Spleen (tissue), 13 donors: ENCODE measurements at places on chromosomes 1 and 21. TPM values are rescaled to one million over a fixed set of nuclear protein-coding genes. Genes with fewer than 3 reads are reported as not detected.

ADORA1 gene
- total RNA-seq: 4.2 TPM

LAMC2 gene
- total RNA-seq: 1.4 TPM

WLS gene
- 55.5 TPM for total RNA-seq

GABRD gene
- total RNA-seq: 1.1 TPM

DNA sequence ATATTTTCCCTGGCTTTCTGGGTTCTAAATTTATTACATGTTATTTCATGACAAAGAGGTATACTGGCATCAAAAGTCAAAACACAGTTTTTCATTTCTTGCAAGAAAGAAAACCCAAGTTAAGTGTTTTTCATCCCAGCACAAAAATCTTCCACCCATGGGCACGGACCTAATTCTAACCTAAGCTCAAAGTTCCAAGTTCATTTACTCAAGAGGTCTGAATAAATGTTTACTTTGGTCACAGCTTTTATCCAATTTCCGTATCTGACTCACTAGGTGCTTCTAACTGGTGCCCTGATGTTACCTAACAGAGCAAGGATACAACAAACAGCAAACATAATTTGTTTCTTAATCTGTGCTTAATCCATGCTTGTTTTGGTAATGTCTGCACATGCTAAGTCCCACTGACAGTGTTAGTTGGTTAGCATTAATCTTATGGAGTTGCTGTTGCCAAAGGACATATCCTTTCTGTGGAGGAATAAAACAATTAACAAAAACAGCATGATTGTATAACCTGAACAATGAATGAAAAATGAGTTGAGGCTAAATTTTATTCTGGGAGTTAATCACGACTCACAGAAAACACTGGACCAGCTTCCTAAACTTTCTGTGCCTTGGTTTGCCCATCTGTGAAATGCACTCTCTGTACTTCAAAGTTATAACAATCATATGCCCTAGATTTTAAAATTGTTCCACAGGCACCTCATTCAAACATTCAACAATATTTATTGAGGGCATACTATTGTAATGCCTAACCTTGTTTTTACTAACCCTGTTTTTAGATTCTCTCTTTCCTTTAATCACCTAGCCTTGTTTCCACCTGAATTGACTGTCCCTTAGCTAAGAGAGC is 4.2 kb upstream of the CHD1L start:
- no peaks in the 10 kb centered on the region for H3K36me3 ChIP-seq
- no peak for DNase-seq
- H3K27ac ChIP-seq: no peak overlapping the region
- H3K4me3 ChIP-seq: no peak overlapping the region
- H3K27me3 ChIP-seq: no peaks in the 10 kb centered on the region

DNA sequence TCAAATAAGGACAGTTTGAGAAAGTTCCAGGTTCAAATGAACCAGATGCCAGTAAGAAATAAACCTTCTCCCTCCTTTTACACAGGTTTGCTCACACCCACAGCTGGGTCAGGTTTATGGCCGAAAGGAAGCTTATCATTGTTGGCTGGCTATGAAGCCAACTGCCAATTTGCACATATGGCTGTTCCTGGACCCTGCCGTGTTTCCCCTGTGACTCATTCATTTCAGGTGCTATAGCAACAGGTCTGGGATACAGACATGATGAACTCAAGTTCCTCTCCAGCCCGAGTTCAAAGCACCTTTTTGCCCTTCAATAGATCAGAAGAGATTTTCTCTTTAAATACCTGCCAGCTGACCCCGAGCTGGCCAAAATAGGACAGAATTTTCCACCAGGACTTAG is 134.4 kb upstream of the SMYD2 start:
- H3K4me3 ChIP-seq: no peak overlapping the region
- H3K36me3 ChIP-seq: no peaks in the 10 kb centered on the region
- no peaks in the 10 kb centered on the region for H3K27me3 ChIP-seq
- H3K4me1 ChIP-seq: no peaks in the 10 kb centered on the region
- DNase-seq: no peak

GRCh38 chr1:173532237-173532636 is 55.1 kb downstream of the PRDX6 start:
- H3K4me3 ChIP-seq: no peak overlapping the region
- H3K27ac ChIP-seq: no peak overlapping the region
- H3K27me3 ChIP-seq: no peaks in the 10 kb centered on the region
- DNase-seq: no peak

DNA sequence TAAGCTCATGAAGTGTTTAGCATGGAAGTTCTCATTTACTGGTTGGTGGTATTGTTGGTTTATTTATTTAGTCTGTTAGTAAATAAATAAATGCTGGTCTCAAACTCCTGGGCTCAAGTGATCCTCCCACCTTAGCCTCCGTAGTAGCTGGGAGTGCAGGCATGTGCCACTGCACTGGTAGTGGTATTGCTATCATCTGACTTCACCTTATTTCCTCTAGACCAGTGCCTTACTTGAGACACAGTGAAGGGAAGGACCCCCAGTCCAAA is 1.4 kb upstream of the SLC2A1 start:
- peaks cover 69% of the 10 kb centered on the region for H3K4me1 ChIP-seq
- no peak for DNase-seq
- H3K4me3 ChIP-seq: no peak overlapping the region
- H3K27ac ChIP-seq: no peak overlapping the region

GRCh38 chr1:44911026-44911425 is 68.0 kb upstream of the PTCH2 start:
- H3K36me3 ChIP-seq: peaks cover 5% of the 10 kb centered on the region
- no peak overlapping the region for H3K27ac ChIP-seq
- no peaks in the 10 kb centered on the region for H3K4me1 ChIP-seq
- H3K27me3 ChIP-seq: no peaks in the 10 kb centered on the region

DNA sequence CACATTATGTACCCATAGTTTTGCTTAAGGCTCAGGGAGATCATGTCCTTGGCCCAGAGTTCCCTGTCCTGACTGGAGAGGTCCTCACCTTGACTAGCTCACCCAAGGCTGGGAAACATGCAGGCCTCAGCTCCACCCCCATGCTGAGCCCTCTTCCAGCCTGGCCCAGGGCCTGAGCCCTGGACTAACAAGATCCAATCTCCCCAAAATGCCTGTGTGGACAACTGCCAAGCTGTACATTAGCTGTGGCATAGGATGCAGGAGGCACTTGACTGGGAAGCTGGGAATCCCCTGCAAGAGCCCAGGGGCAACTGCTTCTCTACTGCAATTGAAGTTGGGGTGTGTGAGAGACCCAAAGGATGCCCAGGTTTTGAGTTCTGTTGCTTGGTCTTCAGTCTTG is 2.1 kb downstream of the LINGO4 start:
- H3K36me3 ChIP-seq: no peaks in the 10 kb centered on the region
- no peak overlapping the region for H3K4me3 ChIP-seq
- H3K27ac ChIP-seq: no peak overlapping the region
- H3K4me1 ChIP-seq: peaks cover 6% of the 10 kb centered on the region
- no peaks in the 10 kb centered on the region for H3K27me3 ChIP-seq

GRCh38 chr1:119771016-119771415 is 2.3 kb upstream of the HMGCS2 start:
- DNase-seq: no peak
- no peaks in the 10 kb centered on the region for H3K4me1 ChIP-seq
- H3K27ac ChIP-seq: no peak overlapping the region
- no peak overlapping the region for H3K4me3 ChIP-seq
- no peaks in the 10 kb centered on the region for H3K36me3 ChIP-seq

- no peaks in the 10 kb centered on the region for H3K4me1 ChIP-seq
- DNase-seq: peak; percentile 73
- H3K4me3 ChIP-seq: no peak overlapping the region
- H3K27ac ChIP-seq: no peak overlapping the region
- H3K36me3 ChIP-seq: no peaks in the 10 kb centered on the region
Measured at GRCh38 chr1:165575468-165576099, 31.8 kb downstream of the LRRC52 start.

GRCh38 chr1:55712148-55712547 is 497.0 kb upstream of the USP24 start:
- H3K4me1 ChIP-seq: no peaks in the 10 kb centered on the region
- no peak overlapping the region for H3K27ac ChIP-seq
- H3K4me3 ChIP-seq: no peak overlapping the region
- no peak for DNase-seq
- H3K27me3 ChIP-seq: no peaks in the 10 kb centered on the region

DNA sequence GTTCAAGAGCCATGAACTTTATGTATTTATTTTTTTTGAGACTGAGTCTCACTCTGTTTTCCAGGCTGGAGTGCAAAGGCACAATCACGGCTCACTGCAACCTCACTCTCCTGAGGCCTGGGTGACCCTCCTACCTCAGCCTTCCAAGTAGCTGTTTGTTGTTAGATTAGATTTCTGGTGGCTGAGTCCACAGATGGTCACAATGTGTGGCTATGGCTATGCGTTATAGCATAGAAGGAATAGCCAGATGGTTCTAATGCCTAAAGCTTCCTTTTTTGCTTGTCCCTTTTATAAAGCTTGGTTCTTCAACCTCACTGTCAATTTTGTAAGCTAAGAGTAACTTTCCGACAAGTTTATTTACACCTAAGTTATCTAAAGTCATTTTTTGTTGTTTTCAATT is 62.3 kb upstream of the FMN2 start:
- H3K4me3 ChIP-seq: no peak overlapping the region
- no peaks in the 10 kb centered on the region for H3K27me3 ChIP-seq
- H3K4me1 ChIP-seq: no peaks in the 10 kb centered on the region
- H3K27ac ChIP-seq: no peak overlapping the region
- DNase-seq: no peak
- H3K36me3 ChIP-seq: no peaks in the 10 kb centered on the region

DNA sequence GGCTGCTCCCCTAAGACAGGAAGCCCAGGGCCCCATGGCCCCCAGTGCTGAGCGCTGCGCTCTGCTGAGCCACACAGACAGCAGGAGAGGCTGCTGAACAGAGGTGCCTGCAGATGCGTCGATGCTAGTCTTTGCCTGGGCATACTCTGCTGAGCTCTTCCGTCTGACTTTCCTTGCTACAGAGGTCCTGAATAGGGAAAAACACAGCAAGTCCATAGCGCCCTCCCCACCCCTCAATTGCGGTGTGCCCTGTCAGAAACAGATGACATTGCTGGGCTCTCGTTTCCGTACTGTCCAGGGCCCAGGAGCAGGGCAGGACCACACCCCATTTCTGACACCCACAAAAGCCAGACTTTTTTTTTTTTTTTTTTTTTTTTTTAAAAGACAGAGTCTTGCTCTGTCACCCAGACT is 252.5 kb downstream of the SDCCAG8 start:
- H3K27ac ChIP-seq: peak overlapping the region; percentile 1
- no peaks in the 10 kb centered on the region for H3K36me3 ChIP-seq
- no peaks in the 10 kb centered on the region for H3K27me3 ChIP-seq
- H3K4me1 ChIP-seq: peaks cover 19% of the 10 kb centered on the region
- peak; percentile 92 for DNase-seq

DNA sequence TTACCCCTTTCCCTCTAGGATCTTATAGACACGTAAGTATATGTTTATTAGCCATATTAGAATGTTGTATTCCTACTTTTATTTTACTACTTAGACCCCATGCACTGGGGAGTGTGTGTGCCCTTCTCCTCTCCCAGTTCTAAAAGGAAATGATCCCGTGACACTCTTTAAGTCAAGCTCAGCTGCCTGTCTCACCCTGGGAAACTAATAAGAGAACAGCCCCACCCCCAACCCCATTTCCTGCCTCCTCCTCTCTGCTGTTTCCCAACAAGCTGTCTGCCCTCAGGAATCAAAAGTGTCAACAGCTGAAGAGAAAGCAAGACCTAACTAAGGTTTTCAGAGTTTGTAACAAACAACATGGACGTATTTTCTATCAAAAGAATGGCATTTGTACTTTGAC is 92.6 kb upstream of the VAV3 start:
- DNase-seq: no peak
- no peaks in the 10 kb centered on the region for H3K27me3 ChIP-seq
- H3K4me3 ChIP-seq: no peak overlapping the region
- H3K27ac ChIP-seq: no peak overlapping the region
- H3K4me1 ChIP-seq: peaks cover 22% of the 10 kb centered on the region

DNA sequence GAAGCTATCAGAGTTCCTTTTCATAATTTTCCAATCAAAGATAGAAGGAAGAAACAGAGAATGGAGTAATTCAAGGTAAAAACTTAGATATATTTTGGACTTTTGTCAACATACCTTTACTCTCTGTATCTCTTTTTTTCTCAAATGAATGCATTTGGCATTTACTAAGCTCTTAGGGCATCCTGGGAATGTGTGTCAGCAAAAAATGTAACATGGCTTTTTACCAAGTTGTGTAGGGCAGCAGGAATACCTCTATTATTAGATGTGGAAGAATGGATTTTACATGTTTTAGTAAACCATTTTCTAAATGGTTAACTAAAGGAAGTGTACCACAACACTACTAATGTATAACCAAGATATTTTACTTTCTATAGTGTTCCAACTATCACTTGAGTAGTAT is 4.2 kb upstream of the COL11A1 start:
- no peak for DNase-seq
- H3K27ac ChIP-seq: no peak overlapping the region
- peaks cover 22% of the 10 kb centered on the region for H3K27me3 ChIP-seq
- H3K4me1 ChIP-seq: no peaks in the 10 kb centered on the region
- H3K4me3 ChIP-seq: no peak overlapping the region
- no peaks in the 10 kb centered on the region for H3K36me3 ChIP-seq

GRCh38 chr1:162530307-162530987 is 31.1 kb upstream of the UAP1 start:
- peak overlapping the region; percentile 38 for H3K27ac ChIP-seq
- H3K27me3 ChIP-seq: no peaks in the 10 kb centered on the region
- peaks cover 15% of the 10 kb centered on the region for H3K4me1 ChIP-seq
- H3K36me3 ChIP-seq: peaks cover 40% of the 10 kb centered on the region

GRCh38 chr1:217052626-217053025 is 329.4 kb upstream of the ESRRG start:
- no peaks in the 10 kb centered on the region for H3K36me3 ChIP-seq
- DNase-seq: no peak
- H3K27ac ChIP-seq: no peak overlapping the region
- H3K4me1 ChIP-seq: no peaks in the 10 kb centered on the region
- no peak overlapping the region for H3K4me3 ChIP-seq
- no peaks in the 10 kb centered on the region for H3K27me3 ChIP-seq

- DNase-seq: no peak
- H3K4me3 ChIP-seq: no peak overlapping the region
- H3K36me3 ChIP-seq: peaks cover 6% of the 10 kb centered on the region
- peak overlapping the region; percentile 2 for H3K27ac ChIP-seq
- H3K4me1 ChIP-seq: peaks cover 12% of the 10 kb centered on the region
Measured at GRCh38 chr1:41109310-41110197, 88.0 kb upstream of the SLFNL1 start.

- no peak overlapping the region for H3K4me3 ChIP-seq
- no peaks in the 10 kb centered on the region for H3K4me1 ChIP-seq
- H3K27me3 ChIP-seq: no peaks in the 10 kb centered on the region
- DNase-seq: no peak
- H3K36me3 ChIP-seq: peaks cover 10% of the 10 kb centered on the region
- no peak overlapping the region for H3K27ac ChIP-seq
Measured at GRCh38 chr1:245896258-245896657, 610.8 kb downstream of the SMYD3 start.

DNA sequence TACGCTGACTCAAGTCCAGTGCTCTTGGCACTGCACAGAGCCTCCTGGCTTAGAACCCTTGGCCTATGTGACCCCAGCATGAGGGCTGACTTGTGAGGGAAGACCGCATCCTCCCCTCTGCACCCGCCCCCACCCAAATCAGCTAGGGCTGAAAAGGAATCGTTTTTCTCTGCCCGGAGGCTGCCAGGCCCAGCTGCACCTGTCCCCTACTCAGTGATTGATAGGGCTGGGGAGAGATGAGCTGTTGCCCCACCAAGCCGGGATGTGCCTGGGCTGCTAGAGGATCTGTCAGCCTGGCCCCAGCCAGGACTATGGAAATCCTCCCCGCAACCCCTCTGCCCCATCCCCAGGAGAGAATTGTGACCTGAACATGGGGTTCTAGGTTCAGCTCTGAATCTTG is 20.6 kb downstream of the MYOG start:
- no peaks in the 10 kb centered on the region for H3K27me3 ChIP-seq
- peak; percentile 36 for DNase-seq
- no peak overlapping the region for H3K4me3 ChIP-seq
- no peaks in the 10 kb centered on the region for H3K36me3 ChIP-seq
- peaks cover 7% of the 10 kb centered on the region for H3K4me1 ChIP-seq
